Cortex of kidney (tissue), 1 donor: ENCODE measurements at places on chromosomes 5 and 9.

GRCh38 chr9:136011703-136012496 is 50.7 kb upstream of the UBAC1 start:
- no peak for DNase-seq

- DNase-seq, result no peak
Measured at GRCh38 chr5:40166802-40167201, 512.9 kb upstream of the PTGER4 start.

GRCh38 chr5:140372971-140373487 is 13.0 kb downstream of the SLC4A9 start:
- DNase-seq, result no peak

DNA sequence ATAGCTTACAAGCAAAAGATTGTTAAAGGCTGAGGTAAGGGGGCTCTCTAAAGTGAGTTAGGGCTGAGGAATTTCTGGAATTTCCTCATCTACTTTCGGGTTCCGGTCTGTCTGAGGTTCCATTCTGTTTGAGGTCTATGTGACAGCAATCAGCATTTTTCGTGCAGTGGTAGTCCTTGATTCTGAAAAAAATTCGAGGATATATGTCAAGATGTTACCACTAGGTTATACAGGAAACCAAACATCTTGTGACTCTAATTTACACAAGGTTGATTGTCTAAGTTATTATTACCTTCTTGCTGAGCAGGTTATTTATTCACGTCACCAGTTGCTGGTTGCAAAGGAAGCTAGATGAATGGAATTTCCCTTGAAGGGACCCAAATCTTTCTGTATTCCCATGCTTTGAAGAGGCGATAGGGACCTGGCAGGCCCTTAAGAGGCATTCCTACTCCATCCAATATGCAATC is 35.2 kb downstream of the RLN2 start:
- DNase-seq, result no peak

DNA sequence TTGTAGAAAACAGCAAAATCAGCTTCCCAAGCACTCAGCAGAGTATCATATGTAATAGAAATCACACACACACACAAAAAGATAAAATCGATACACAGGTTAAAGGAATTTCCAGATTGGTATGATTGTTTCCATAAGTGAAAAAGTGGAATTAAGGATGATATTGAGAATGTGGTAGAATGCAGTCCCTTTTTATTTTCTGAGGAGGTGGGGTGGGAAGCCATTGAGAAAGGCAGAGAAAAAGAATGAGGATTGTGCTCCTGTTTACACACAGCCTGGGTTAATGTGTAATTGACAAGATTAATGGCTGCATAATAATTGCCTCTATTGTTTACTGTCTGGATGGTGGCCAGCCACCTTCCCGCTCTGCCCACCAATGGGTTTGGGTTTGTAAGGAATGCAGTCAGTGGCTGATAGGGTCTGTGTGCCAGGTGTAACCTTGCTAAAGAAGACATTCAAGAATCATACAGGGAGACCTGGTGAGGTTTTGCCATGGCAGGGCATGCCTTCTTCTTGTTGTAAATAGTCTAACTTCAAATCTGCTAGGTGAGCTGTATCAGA is 177.2 kb upstream of the MAP3K1 start:
- DNase-seq, result no peak

DNA sequence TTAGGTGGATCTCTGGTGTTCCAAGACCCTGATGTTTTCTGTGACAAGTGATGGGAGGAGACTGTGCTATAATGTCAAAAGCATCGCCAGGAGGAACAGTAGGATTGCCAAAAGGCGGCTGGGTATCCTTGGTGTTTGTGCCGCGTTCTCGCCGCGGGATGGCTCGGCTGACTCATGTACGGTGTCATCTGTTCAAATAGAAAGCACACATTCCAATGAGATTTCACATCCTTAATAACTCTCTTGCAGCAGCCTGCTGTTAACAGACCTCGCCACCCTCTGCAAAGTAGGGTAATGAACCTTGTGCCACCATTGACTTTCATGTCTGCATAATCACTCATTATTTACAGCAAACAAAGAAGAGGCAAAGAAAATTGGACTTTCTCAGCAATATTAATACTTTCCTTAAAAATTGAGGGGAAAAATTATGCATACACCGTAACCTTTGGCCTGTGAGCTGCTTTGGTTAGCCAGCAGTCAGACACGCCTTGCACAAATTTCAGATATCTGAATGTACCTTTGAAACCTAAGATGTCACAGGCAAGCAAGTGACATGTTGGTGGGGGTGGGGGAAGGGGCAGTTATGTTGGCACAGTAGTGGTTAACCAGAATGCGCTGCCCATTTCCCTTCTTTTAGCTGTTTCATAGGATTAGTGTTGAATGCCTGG is 289.4 kb downstream of the EFNA5 start:
- DNase-seq, result no peak

DNA sequence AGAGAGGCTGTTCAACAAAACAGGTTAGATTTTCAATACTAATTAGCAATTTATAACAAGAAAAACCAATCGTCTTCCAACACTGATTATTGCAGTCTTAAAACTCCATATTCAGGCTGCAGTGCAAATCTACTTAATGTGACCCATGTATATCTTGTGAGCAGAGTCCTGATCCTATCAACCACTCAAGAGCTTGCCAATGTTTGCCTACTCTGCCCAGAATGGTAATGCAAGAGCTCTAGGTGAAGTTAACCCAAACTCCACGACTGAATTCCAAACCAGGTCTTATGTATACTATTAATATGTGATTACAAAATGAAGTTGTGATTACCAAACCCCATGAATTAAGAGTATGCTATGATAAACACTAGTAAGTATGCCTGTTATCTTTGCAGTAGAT is 17.1 kb downstream of the EFNA5 start:
- DNase-seq, result no peak
